ENCODE measurements at places on chromosomes 7 and 10.

- no peak for DNase-seq
Measured at GRCh38 chr7:41709621-41710020, 6.7 kb upstream of the INHBA start.

- no peak for DNase-seq
Measured at GRCh38 chr7:55121249-55121648, 102.4 kb downstream of the EGFR start.

DNA sequence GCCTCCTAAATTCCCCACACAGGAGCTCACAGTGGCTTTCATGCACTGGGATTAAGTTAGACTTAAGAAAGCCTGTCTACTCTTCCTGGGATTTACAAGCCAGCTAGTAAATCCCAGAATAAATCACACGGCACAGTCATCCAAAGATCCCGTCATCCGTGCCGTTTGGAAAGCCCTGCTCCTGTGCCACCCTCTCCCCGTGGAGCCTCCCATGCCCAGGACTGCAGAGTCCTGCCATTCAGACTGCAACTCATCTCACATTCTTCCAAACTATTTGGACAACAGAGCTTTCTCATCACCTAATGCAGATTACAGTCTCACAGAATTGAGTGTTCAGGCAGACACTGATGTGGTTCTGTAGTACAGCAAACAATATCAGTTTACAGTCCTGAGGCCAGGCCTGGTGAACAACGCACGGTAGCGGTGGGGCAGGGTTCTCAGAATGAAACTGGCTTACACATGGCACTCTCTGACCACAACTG lies 166.5 kb downstream of the EGFR start:
- no peak for DNase-seq

DNA sequence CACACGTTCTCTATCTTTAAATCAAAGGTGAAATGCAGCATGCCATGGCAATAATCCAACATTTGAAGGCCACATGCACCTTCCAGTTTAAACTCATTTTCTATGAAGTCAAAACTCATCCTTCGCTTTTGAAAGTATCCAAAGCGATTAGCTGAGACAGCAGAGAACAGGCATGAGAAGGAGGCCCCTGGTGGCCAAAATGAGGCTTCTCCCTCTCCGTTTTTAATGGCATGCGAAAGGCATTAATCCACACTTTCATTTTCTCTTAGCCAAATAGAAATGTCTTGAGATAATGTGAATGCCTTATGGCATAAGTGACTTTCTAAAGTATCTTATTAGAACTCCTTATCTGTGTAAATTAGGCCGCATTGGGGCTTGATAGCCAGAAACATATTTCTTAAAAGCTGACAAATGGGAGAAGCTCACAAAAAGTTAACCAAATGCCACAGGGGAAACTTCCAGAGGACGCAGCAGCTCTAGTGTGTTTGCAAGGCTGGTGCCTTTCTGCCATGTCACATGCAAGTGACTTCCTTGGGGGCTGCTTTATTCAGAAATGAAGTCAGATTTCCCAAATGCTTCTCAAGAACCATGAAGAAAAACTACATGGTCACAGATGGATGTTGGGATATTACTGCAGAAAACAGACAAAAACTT lies 1189.6 kb downstream of the SORCS1 start:
- DNase-seq, result no peak

GRCh38 chr7:81268551-81268950 lies 349.7 kb upstream of the SEMA3C start:
- DNase-seq, result no peak

DNA sequence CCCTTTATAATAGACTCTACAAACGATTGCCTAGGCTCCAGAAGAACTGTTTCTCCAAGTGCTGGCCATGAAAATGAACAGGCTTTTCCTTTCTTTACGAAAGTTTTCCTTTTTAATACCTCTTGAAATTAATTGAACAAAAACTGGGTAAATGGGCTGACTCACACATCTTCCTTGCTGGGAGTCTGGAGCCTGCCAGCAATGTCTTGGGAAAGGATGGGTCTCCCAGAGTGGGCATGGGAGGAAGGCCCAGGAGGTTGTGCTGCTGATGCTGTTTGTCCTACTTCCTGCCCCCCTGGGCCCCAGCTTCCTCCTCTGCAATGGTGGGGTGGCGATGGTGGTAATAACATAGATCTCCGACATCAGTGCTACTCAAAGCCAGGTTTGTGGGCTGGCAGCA lies 174.1 kb downstream of the RPS24 start:
- no peak for DNase-seq

DNA sequence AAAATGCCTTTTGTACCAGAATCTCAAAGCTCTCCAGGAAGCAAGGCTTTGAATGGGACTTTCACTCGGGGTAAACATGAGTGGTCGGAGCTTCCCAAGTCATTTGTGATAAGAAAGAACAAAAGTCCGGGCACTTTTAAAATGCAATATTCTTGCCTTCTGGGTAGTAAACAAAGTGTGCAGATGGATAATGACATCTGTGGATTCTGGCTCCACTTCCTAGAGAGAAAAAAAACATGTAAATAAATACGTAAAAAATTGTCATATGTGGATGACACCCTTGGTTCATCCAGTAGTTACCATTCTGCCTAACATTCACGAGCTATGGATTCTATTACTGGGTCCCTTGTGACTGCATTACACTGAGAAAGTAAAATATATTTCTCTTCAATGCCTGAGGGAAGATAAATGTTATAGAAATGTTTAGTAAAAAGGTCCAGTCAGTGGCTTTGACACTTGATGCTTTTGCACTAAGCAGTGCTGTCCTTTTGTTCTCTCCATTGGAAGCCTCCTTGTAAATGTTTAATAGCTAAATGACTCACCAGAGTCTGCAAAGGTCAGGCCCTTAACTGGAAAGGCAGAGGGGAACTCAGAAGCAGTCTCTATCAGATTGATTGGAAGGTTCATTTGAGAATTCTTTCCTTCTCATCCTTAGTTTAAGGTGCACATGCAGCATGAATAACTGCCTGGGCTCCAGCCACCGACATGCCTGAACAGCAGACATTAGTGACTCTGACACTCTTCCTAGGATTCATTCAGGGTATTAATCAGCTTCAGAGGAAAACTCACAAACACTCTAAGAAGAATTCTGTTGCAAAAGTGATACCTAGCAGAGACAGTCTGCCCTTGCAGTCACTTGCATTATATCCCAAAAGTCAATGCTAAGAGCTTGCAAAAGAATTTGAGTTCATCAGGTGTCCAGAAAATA lies 11.7 kb upstream of the EDRF1 start:
- no peak for DNase-seq

DNA sequence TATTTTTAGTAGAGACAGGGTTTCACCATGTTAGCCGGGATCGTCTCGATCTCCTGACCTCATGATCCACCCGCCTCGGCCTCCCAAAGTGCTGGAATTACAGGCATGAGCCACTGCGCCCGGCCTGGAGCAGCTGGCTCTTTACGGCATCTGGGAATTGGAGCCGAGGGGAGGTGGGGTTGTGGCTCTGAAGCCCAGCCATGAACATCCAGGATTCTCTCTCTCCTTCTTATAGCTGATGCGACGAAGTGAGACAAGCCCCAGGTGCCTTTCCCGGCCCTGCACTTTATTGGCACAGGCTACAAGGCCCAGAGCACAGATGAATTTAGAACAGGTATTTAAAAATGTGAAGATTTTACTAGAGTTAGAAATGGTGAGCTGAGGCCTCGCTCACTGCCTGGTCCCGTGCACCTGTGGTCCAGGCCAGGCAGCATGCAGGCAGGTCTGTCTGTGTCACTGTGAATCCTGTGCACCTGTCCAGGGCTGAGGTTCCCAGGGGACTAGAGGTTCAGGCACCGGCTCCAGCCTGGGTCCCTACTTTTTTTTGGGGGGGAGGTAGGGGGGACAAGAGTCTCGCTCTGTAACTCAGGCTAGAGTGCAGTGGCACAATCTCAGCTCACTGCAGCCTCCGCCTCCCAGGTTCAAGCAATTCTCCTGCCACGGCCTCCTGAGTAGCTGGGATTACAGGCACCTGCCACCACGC lies 379.7 kb upstream of the FOXK1 start:
- DNase-seq, result no peak

- no peak for DNase-seq
Measured at GRCh38 chr7:158811894-158812293, 17.4 kb downstream of the ESYT2 start.

DNA sequence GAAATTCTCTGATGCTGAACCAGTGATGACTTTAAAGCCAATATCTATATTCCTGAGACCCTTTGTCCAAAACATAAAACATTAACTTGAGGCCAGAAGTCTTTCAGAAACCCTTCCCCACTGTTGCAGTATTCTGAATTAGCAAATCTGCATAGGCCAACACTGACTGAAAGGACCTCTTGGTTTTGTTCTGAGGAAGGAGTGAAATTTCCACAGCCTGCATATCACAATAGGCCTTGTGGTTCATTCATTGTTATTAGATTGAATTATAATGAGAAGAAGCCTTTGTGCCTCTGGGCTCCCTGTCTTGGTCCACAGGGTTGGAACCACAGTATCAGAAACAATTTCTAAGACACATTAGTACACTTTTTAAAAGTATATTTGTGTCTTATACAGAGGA lies 90.3 kb downstream of the CCNY start:
- no peak for DNase-seq

DNA sequence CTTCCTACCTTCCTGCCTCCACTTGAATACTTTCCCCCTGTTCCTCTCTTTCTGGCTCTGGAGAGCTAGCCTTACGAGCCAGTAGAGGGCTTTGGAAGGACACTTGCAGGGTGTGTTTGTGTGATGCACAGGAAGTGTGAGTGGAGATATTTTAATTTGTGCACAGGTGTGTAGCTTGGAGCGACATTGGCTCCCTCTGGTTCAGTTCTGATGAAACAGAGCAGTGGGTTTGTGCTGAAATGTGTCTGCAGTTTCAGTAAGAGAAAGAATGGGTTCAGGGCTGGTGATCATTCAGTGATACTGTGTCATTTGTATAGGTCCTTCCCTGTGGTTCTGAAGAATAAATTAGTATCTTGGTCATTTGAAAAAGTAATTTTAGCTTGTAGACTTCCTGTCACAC lies 86.9 kb downstream of the SND1 start:
- DNase-seq, result no peak

DNA sequence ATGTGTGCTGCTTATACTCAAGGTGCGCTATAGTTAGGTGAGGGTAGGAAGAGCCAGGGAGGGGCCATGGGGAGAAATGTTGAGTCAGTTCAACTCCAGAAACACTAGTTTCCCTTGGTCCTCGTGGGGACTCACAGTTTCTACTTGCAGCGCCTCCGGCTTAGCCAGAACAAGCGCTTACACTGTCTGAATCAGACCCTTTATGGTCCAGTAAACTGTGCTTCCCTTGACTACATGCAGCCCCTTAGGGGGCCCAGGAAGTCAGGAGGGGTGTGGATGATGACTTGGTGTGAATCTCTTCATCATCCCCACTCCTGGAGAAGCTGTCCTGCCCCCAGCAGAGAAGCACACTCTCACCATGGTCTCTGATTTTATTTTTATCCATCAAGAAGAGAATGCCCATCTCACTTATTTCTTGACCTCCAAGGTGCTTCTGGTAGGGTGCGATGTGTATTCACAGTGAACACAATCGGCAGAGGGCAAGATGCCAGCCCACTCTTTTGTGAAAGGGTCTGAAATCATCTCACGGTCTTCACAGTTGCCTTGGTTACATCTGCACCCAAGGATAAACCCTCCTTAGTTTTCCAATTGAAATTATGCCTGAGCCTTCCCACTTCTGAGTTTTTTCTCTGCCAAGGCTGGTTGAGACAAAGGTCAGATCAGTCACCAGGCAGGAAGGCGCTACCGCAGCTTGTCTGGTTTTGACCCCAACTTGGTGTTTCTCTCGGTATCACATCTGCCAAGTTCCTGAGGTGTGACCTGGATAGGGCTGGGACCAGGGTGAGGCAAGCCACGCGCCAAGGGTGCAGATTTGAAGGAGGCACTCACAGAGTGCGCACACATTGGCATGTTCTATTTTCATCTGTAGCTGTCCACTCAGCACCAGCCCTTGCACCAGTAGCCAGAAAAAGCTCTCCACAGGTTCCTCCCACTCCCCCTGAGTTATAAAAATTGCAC lies 62.7 kb upstream of the LRRC4 start:
- DNase-seq, result no peak

DNA sequence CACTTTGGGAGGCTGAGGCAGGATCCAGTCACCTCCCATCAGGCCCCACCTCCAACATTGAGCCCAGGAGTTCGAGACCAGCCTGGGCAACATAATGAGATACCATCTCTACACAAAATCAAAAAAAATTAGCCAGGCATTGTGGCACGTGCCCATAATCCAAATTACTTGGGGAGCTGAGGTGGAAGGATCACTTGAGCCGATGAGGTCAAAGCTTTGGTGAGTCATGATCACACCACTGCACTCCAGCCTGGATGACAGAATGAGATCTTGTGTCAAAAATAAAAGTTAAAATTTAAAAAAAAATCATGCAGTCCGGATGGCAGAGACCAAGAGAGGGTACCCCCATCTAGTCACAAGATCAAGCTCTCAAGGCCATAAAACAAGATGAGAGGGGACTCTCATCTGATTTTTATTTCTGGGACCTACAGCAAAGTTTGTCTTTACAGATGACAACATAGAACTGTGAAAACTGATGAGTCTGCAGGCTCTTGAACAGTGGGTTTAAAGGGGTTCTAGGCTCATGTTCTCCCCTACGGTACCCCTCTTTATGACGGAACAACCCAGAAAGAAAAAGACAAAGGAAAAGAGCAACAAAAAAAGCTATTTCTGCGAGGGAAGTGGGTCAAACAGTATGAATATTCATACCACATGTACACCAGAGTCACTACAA lies 28.9 kb upstream of the CREB3L2 start:
- DNase-seq, result no peak

DNA sequence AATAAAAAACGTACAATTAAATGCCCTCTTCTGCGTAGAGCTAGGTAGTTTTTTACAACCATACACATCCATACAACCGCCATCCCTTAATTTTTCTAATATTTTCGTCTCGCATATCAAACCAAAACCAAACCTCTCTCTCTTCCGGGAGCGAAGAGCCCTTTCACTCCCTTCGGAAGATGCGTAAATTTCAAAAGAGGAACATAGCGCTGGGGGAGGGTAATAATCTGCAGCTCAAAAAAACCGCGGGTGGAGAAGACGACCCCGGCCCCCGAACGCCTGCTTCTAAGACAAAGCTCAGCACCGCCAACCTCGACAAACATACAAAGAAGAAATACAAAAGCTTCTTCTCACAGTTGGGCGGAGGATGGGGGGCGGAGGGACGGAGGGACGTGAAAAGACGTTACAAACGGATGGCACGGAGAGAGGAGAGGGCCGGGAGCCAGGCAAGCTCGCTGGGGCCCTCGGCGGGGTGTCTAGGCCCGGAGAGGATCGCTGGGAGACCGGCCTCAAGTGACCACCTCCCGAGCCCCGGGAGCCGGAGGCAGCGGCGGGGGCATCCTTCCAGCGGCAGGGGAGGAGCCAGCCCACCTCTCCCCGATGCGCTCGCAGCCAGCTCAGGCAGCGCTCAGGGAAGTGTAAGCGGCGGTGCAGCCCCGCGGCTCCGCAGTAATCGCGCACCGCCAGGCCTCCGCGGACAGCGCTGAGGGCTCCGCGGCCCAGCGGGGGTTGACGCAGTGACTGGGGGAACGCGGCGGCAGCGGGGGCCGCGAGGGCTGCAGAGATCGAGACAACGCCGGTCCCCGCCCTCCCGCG lies 851 bp downstream of the MKRN1 start:
- DNase-seq, result no peak

- DNase-seq, result no peak
Measured at GRCh38 chr10:20004087-20004523, 187.9 kb downstream of the PLXDC2 start.

- no peak for DNase-seq
Measured at GRCh38 chr10:43863859-43864591, 215.3 kb upstream of the ZNF32 start.

GRCh38 chr10:14570800-14571199 lies 203.9 kb downstream of the FAM107B start:
- DNase-seq, result no peak
